LHCN-M2 (cell line): ENCODE measurements at places on chromosomes 2 and 18. TPM values are rescaled to one million over a fixed set of nuclear protein-coding genes. Genes with fewer than 3 reads are reported as not detected.

RGPD8 gene
- total RNA-seq = 4.1 and 4.2 TPM in 2 replicates

DNA sequence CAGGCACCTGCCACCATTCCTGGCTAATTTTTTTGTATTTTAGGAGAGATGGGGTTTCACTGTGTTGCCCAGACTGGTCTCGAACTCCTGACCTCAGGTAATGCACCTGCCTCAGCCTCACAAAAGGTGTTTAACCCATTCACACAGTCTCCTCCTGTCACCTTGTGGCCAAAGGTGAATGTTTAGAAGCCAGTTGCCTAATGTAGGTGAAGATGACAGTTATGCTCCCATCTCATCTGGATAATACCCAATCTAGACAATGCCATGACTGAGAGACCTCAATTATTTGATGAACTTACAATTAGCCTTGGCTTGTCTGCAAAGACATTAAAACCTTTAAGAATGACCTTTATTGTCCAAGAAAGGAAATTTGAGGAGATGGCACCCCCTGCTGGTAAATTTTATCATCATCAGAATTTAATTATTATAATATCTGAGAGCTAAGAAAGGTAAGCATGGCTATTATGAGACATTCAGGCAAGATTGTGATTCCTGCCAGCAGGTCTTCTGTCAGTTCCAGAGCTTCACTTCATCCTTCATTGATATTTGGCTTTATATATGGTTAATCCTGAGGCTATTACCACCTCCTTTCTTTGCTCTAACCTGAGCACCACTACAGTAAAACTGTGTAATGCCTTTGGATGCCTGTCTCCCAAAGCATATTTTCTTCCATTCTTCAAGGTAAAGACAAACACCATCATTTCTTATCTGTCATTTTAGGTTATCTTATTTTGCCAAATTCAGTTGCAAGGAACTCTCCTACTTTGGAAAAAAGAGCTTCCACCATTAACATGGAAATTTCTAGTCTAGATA is 117.6 kb downstream of the FAM124B start:
- peak; percentile 36 for DNase-seq

DNA sequence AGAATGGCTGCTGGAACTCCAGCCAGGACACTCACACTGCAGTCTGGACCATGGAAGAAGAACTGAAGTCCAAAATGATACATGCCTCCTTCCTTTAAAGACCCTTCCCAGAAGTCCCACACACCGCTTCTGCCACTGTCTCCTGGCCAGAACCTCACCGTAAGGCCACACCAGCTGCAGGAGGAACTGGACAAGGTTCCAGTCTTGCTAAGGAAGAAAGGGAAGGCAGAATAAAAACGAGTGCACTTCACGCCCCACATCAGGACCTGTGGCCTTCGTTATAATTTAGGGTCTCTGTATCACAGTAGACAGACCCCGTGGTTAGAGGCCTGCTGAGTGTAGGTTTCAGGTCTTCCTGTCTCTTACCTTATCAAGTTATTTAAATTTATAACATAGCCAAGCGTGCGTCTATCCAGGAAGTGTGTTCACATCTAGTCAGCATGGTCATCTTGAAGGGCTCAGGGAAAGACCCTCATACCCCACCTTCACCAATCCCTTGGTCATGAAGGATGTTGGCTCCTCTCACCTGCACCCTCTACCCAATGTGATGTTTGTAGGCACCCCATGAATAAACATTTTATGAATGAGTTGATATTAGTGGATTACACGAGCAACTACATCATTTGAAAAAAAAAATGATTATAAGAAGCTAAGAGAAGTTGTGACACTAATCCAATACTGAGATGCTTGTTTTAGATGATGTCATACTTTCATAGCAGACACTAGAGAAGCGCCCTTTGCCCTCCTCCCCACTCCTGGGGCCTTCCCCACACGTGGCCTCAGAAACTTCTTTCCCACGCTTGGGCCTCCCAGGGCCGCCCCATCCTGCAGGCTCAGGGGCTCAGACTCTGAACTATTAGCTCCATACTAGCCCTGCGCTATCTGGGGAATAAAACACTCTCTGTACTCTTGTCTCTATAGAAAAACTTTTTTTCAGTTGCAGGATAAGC is 157.6 kb downstream of the FAM210A start:
- DNase-seq = no peak

PROKR1 gene
- total RNA-seq = not detected in 2 replicates

ZNF396 gene
- total RNA-seq = 0.19 and 0.69 TPM in 2 replicates

- DNase-seq = no peak
Measured at GRCh38 chr2:230815088-230815487, 49.7 kb upstream of the ITM2C start.

DNA sequence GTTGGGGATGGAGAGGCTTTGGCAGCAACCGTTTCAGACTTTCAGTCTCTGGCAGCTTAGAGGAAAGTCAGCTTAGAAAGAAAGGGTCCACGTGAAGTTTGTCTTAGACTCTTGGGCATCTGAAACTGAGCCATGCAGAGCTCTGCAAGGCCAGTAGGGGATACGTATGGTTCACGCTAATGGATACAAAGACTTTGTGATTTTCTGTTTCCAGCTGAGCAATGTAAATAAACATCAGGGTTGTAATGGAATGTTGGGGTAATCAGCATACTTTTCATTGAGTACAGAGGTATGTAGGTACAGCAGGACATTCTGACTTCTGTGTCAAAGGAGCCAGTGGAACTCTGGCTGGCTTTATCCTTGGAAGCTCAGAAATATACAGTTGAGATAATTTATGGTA is 31.0 kb downstream of the RALB start:
- DNase-seq = no peak

RESP18 gene
- total RNA-seq = not detected in 2 replicates

GRCh38 chr18:58953627-58954026 is 89.0 kb downstream of the ZNF532 start:
- DNase-seq = peak; percentile 8

VWC2L gene
- total RNA-seq = under 0.01 TPM in 1 of 2 replicates, not detected in the other

GYPC gene
- 38.4 and 60.9 TPM in 2 replicates for total RNA-seq

HNMT gene
- total RNA-seq = 45.6 and 55.7 TPM in 2 replicates

DNA sequence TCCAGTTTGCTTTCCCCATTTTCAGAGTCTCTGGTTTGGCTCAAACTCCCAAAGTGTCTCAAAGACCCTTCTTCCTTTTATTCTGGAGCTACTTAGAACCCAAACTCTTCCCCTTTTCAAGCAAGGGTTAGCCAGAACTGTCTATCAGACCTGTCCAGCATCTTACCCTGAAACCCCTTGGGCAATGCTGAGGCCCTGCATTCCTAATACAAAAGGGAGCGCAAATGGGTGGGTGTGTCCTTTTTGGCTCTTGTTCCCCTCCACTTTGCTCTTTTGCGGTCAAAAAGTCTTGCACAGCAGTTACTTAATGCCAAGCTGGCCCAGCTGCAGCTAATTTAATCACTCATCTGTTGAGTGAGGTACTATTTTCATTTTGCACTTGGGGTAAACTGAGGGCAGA is 231.2 kb upstream of the FOSL2 start:
- DNase-seq = peak; percentile 73
